ENCODE measurements at places on chromosomes 6 and 20.

DNA sequence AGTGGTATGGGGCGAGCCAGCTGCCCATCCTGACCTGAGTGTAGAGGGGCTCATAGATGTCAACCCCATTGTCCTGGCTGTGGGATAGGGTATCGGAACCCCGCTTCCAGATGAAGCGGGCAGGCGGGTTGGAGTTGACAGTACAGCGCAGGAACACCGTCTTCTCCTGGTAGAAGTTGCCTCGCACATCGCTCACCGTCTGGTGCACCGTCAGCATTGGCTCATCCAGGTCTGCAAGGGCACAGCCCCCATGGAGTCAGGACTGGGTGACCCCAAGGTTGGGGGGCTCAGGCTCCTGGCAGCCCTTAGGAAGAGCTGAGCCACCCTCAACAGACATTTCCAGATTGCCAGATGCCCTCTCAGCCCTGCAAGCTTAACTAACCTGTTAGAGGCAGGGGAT lies 42.0 kb downstream of the MDGA1 start:
- no peak for DNase-seq

DNA sequence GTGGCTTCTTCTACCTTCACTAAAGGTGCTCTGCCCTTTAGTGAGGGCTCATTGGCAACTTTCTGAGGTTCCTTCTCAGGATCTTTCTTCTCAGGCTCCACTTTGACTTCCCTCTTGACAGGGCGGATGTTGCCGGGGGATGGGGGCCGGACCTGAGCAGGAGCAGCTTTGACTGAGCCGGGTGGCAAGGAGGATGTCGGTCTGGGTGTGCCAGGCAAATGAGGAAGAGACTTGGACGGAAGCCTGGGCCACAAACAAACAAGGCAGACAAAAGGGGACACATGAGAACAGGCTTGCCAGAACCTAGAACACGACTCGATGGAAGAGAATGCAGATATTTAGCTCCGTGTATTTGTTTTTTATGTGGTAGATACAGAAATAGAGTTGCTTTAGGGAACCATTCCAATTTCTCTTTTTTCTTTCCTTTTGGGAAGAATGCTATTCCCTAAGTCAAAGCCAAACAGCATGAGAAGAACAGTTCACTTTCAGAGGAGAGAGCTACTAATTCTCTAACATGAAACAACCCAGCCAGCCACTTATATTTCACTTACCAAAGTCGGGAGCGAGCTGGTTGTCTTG lies 76.2 kb upstream of the BCLAF1 start:
- DNase-seq = peak; percentile 84

DNA sequence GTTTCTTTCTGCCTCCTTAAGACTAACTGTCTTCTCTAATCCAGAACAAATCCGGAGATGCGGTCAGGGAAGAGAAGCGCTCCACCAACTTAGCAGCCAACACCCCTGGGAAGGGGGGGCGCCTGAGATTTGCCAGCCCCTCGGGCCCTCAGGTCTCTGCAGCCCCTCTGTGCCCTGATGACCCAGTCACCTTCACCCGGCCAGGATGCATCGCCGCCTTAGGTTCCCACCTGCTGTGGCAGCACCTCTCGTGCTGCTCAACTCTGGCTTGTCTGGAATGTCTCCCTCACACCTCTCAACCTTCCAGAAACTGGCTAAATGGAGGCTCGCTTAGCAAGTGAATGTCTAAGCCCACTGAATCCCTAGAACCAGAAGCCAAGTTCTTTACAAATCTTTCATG lies 28.0 kb upstream of the AAR2 start:
- DNase-seq = no peak

DNA sequence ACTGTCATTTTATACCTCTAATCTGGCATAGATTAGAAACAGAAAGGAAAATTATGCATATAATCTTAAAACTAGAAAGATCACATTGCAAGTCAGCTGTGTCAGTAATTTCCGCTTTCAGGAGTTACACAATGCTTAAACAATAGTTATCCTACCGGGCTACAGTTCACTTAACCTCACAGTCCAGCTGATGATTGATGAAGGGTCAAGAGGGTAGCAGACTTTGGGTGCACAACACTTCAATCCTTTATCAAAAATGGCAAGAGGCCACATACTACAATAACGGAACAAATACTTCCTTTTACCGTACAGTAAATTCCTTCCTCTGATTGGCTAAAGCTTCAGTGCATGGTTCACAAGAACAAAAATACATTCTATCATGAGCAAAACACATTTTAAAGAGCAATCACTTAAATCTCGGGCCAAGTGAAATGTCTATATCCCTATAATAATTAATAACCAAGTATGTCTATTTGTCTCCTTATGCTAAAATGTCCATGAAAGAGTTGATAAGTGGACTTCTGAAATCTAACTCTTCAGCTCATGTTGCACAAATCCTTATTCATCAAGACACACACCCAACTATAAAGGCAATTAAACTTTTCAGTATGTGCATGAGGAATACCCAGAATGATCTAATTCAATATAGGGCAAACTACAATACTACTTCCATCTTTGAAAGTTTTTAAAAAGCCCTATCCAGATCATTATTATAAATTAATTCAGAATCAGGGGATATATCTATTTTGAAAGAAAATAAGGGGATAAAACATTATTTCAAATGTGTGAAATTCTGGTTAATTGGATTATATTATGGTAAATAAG lies 76.8 kb downstream of the HIVEP2 start:
- no peak for DNase-seq

DNA sequence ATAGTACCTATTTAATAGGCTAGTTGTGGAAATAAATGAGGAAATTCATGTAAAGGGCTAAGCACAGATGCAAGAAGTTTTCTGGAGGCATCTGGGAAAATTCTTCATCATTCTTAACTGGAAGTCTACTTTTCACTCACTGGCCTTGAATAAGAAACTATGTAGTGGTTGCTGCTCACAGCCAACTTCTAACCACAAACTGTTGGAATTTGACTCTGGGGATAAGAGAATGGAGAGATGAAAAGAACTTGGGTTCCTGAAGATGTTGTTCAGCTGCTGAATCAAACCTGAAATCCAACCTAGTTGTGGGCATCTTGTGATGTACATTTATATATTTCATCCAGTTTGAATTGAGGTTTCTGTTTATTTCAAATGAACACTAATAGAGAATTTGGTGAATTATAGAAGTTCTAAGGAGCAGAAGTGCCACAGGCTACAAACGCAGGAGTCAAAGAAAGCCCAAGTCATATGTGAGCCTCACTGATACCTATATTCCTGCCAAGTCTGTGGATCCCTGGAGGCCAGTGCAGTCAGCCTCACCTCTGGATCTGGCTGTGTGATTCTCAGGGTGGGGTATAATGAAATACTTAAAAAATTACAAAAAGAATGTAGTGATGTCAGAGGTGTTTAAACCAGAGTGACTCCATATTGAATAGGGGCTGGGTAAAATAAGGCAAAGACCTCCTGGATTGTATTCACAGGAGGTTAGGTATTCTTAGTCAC lies 18.7 kb upstream of the MEI4 start:
- DNase-seq = no peak

DNA sequence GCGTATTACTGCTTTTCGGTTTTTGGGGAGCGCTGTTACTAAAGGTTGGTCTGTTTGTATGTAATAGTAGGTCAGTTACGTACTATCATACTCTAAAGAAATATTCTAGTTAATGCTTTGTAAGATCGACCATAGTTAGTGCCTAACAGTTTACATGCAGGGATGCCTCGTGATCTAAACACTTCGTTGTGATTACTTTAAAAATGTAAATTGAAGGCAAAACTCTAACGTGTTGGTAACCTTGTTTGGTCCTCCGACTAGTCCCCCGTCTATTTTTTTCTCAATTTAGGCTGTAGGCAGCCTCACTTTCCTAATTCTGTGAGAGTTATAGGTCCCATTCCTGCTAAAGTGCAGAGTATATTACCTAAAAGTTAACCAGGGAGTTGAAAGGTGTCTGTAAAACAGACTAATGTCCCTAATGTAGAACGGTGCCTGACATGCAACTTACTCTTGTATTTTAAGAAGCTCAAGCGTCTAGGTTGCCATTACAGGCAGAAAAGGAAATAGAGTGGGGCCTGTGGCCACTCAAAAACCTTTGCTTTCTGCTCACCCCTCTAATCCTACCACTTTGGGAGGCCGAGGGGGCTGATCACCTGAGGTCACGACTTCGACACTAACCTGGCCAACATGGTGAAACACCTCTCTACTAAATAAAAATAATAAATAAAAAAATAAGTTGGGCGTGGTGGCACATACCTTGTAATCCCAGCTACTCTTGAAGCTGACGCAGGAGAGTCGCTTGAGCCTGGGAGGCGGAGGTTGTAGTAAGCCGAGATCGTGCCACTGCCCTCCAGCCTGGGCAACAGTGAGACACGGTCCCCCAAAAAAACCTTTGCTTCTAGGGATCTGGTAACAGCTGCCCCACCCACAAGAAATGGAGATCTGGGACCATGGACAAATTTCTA lies 37.8 kb downstream of the HFE start:
- no peak for DNase-seq

DNA sequence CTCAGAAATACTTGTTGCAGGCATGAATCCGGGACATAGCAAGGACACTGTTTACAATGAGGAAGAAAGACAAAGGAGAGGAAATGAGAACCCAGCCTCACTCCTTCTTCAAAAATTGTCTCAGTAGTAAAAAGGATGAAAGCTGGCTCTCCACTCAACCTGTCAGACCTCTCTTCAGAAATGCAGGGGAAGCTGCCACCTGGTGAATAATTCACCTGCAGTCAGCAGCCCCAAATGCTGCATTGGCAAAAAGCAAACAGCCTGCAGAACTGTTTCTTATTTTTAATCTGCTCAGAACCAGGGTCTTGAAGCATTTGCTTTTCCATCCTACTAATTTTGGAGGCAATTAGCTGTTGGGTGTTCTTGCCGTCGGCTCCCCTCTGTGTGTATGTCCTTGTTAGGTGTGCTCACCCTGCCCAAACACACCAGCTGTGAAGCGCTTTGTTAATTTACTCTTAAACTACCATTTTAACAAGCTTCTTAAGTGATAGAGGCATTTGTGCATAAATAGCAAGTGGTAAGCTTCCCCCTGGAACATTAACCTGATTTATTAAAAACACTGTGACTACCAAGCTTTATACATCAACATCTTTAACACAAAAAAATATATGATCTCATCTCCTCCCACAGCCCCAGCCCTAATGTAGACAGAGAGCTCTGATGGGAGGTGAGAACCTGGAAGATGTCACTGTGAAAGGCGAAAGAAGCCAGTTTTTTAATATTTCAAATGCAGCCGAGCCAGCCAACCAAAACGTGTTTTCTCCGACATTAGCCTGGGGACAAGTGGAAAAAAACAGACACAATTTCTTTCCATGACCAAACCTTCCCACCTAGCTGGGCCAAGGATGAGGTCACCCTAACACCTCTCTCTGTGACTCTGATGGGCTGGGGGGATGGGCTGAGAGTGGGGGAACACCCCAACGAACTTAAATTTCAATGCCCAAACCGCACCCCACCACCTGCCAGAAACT lies 451.0 kb upstream of the SULF2 start:
- no peak for DNase-seq

DNA sequence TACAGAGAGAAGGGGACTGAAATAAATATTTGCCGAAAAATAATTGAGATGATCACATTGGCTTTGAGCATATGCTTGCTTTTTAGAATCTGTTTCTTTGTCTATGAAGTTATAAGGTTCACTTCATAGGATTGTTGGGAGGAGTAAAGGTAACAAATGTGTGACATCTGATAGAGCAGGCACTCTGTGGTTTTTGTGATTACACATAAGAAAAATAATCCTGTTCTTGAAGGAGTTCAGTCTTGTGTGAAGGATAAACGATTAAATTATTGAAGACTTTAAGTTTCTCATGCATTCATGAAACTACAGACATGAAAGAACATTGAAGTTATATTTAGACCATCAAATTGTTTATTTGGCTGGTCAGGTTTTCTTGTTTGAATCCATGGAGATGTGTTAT lies 45.0 kb downstream of the QKI start:
- no peak for DNase-seq

DNA sequence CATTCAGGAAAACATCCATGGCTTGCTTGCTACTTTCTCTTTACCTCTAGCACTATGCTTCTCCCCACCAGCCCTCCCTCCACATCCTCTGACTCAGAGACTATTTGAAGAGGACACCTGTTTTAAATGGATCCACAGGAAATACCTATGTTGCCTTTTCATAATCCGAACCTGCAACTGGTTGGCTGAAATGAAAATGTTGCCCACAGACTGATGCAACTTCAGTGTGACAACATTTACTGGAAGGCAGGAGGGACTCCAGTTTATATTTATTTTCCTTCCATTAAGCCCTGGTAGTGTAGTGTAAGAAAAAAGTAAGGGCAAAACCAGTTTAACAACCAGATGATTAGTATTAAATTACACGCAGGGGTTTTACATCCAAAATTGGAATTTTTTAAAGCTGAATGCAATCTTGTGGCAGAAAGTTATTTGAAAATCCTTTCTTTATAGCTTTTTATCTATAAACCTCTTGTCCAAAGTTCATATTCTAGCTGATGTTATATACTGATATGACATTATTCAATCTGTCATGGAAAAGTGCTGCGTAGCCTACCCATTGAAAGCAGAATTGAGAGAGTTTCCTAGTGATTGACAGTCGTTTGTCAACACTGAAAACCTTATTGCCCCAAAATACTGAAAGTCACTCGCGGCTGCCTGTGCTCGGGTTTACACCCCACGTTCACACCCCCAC lies 881 bp upstream of the AIG1 start:
- peak; percentile 68 for DNase-seq

- DNase-seq = no peak
Observed at GRCh38 chr20:58854638-58855471, 2.3 kb downstream of the GNAS start.

- no peak for DNase-seq
Observed at GRCh38 chr6:10146715-10147451, 268.0 kb downstream of the TFAP2A start.

GRCh38 chr20:34458631-34459030 lies 57.6 kb upstream of the DYNLRB1 start:
- no peak for DNase-seq

DNA sequence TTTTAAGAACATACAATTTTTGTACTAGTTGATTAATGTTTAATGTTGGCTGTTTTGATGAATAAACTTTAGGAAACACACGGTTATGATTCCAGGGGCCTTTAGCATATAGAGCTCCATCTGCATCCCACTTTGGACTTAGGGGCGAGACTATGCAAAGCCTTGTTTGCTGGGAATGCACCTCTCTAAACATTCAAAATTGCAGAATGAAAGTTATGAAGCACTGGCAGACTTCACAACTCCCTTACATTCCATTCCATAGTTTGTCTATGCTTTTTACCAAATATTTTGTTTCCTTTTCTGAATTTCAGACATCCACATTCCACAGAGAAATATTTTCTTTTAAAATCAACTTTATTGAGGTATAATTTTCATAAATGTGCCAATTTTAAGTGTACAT lies 10.3 kb upstream of the TCP11 start:
- DNase-seq = no peak

DNA sequence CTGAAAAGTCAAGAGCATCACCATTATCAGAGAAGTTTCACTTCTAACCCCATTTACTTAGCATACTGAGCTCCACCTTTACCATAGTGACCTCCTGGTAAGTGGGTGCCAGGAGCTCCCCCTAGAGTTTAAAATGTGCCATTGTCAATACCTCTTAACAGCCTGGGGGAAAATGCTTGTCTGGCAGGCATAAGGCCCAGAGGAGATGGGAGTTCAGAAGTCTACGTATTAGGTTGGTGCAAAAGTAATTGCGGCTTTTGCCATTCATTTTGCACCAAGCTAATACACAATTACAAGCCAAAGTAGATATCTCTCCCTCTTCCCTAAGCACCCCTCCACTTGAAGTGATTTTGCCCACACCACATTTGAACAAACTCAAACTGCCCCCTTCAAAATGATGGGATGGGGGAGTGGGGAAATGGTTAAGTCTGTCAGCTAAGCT lies 919.0 kb downstream of the KIF16B start:
- peak; percentile 62 for DNase-seq

GRCh38 chr6:5163247-5163646 lies 78.1 kb downstream of the PPP1R3G start:
- no peak for DNase-seq

GRCh38 chr6:11847515-11848345 lies 69.1 kb upstream of the ADTRP start:
- no peak for DNase-seq
